ENCODE measurements at places on chromosomes 1 and 21.

GRCh38 chr1:47223174-47223920, 8.7 kb downstream of the TAL1 start:
- DNase-seq = no peak

GRCh38 chr1:101131239-101131843, 105.5 kb upstream of the S1PR1 start:
- DNase-seq = no peak

- no peak for DNase-seq
Measured at GRCh38 chr1:205616563-205617293, 15.1 kb downstream of the ELK4 start.

GRCh38 chr1:147046189-147046862, 108.2 kb downstream of the NBPF12 start:
- no peak for DNase-seq

- DNase-seq = no peak
Measured at GRCh38 chr1:189424746-189425331, 1052.8 kb downstream of the BRINP3 start.

DNA sequence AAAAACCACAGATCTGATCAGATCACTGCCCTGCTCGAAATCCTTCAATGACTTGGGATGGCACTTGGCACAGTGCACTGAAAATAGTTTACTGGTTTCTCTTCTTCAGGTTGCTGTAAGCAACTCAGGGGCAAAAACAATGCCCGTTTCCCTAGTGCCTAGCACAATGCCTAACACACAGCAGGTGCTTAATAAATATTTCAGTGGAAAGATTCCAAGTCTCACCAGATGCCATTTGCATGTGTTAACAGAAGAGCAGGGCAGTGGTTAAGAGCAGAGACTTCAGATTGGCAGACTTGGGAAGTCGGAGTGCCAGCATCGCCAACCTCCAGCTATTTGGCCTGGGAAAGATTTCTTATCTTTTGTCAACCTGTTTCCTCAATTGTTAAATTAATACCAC, 10.9 kb upstream of the METTL25B start:
- DNase-seq = no peak

- no peak for DNase-seq
Measured at GRCh38 chr21:15455819-15456462, 273.8 kb upstream of the USP25 start.

Data from T-helper 1 cell (primary cell).